ENCODE measurements at places on chromosomes 5 and 9.

GRCh38 chr5:87499478-87500410, 87.0 kb upstream of the CCNH start:
- peak; percentile 30 for DNase-seq

DNA sequence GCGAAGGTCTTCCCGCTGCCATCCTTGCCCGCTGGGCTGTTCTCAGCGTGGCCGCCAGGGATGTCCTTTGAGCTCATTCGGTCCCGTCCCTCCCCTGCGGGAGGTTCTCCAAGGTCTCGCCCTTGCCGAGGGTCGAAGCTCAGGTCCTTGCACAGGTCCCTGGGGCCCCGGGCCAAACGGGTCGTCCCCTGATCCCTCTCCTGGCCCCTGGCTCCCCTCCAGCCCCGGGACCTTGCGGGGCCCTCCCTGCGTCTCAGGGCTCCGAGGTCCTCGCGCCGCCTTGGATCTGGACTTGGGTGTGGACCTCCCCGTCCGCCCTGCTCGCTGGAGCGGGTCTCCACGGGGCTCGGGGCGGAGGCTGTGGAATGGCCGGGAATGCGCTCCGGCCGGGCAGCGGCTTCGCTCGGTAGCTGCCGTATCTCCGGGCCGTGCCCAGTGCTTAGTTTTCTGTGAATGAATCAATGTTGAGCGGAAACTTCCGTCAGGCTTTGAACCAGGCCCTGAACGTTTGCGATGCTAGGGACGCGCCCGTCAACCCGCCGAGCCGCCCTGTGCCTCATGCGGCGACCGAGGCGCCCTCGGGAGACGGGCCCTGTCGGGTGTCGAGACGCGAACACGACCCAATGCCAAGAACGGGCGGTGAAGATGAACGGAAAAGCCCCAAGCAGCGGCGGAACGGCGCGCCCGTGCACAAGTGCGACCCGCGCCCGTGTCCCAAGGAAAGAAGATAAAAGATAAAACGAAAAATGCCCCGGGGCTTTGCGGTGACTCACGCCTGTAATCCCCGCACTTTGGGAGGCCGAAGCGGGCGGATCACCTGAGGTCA, 780 bp downstream of the RNU6ATAC start:
- DNase-seq = no peak

GRCh38 chr9:93587284-93587650, 10.9 kb downstream of the PHF2 start:
- DNase-seq = no peak

GRCh38 chr5:103808464-103809106, 246.0 kb upstream of the NUDT12 start:
- peak; percentile 87 for DNase-seq

- DNase-seq = peak; percentile 14
Measured at GRCh38 chr9:18122171-18122570, 351.8 kb upstream of the ADAMTSL1 start.

- no peak for DNase-seq
Measured at GRCh38 chr5:114857941-114858551, 311.7 kb downstream of the TRIM36 start.

GRCh38 chr9:115115117-115115880, 2.7 kb downstream of the TNC start:
- no peak for DNase-seq

GRCh38 chr5:74429495-74429894, 211.0 kb downstream of the ENC1 start:
- DNase-seq = no peak

GRCh38 chr5:132688536-132689339, 14.9 kb downstream of the IL4 start:
- DNase-seq = no peak

DNA sequence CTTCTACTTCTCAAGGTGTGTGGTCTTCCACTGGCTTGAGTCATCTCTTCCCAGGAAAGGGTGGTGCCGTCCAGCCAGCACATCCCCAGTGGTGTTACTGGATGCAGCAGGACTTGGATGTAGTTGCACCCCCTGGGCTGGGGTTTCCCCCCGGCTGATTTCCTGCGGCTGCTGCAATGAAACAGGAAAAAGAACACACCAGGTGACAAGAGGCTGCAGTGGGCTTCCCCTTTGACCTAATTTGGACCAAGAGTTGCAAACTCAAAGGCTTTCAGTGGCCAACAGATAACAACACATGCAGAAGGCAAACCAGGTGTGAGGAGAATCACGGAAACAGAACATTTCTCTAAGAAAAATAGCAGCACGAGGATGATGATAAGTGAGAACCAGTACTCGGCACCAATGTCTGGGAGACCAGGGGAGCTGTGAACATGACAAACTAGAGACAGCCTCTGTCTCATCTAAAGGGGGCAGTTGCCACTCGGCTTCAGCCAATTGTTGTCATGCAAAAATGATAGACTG, 83.7 kb downstream of the PDE6A start:
- no peak for DNase-seq

GRCh38 chr9:134895097-134895496, 14.5 kb downstream of the FCN2 start:
- no peak for DNase-seq

DNA sequence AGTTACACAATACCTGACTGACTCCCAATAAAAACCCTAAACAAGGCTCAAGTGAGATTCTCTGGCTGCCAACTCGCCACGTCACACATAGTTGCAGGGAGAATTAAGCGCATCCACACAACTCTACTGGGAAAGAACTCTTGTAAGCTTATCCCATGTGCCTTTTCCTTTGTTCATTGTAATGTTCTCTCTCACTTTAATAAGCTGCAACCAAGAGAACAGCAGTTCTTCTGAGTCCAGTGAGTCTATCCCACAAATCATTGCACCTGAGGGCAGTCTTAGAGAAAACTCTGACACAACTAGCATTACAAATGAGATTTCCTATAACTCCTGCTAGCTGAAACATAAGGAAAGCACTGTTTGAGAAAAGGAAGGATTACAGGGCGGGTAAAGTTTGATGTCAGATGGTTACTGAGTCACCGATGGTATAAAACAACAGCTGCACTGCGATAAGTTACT, 27.4 kb downstream of the CENPK start:
- no peak for DNase-seq

GRCh38 chr5:9361835-9362234, 184.0 kb downstream of the SEMA5A start:
- peak; percentile 58 for DNase-seq

DNA sequence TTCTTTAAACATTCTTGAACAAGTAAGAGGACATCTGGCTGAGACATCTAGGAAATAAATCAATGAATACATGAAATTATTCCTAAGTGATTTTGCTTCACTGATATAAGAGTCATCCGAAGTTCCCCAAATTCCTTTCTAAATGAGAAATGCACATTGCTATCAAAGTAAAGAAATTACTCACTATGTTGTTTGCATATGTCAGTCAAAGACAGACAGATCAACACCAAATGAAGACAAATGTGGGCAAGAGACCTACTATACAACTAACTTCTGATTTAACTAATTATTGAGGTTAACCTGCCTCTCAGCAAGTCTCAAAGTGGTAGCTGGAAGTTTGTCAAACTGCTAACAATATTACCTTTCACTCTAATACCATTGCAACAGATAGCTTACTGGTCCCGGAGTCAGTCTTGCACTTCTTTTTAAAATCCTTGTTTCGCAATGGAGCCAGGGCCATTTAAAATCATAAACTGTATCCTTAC, 13.2 kb downstream of the TUT7 start:
- no peak for DNase-seq

- no peak for DNase-seq
Measured at GRCh38 chr5:82367930-82368329, 89.8 kb upstream of the RPS23 start.

GRCh38 chr9:128431207-128431606, 10.6 kb downstream of the CERCAM start:
- no peak for DNase-seq

DNA sequence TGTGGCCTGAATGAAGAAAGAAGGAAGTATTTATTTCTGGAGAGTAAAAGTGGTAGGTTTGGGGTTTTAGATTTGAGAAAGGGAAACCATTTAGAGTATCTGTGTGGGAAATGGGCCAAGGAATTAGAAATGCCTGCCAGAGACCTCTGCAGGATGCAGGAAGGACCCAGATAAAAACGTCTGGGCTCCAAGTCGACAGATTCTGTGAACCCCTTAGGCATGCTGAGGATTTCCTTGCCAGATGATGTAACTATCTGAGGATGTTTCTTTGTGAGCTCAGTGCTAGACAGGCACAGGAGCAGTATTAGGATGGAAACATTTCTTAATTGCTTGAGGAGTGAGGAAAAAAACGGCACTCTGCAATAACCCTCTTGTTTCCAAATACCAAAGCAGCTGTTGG, 251.8 kb upstream of the DMRT1 start:
- DNase-seq = no peak

GRCh38 chr9:133377721-133378216, 1.6 kb downstream of the STKLD1 start:
- DNase-seq = peak; percentile 66

DNA sequence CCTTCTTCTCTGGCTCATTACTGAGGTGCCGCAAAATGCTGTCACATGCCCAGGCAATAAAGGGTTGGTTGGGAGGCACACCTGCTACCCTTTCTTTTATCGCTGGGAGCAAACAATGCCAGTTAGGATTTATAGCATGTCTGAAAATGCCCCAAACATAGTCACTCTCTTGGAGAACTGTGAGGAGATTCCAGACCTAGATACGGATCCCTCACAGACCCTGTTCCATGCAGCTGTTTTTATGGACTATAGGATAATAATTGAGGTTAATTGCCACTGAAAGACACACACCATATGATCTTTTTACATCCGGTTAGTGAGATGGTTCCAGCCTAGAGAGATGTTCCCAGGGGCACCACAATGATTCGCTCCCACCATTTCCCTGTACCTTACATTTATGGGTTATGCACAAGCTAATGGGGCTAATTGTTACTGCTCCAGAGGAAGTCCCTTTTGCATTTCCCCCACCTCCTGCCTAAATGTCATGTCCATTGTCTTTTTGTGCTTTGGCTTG, 318.1 kb downstream of the PIK3R1 start:
- no peak for DNase-seq

GRCh38 chr9:6708732-6709131, 49.0 kb upstream of the KDM4C start:
- DNase-seq = no peak

GRCh38 chr5:150184990-150185912, 4.6 kb upstream of the SLC6A7 start:
- DNase-seq = no peak

GRCh38 chr5:138605254-138605972, 30.2 kb upstream of the HSPA9 start:
- DNase-seq = no peak

DNA sequence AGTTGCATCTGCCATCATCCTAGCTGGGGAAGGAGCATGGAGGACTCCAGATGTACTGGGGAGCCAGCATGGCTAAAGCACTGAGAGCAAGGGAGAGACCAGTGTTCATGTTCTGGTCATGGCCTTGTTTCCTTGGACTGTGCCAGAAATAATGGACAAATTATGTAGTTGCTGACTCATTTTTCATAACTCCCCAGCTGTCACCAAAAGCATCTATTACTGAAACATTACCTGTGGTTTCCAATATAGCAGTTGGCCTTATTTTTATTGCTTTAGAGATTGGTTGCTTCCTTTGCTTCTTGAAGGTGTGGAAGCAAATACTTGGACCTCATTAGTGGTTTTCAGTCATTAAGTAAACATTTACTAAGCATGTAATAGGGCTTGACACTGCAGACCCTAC, 11.3 kb downstream of the RALGPS1 start:
- no peak for DNase-seq

GRCh38 chr5:80193401-80193800, 62.4 kb downstream of the SERINC5 start:
- no peak for DNase-seq

GRCh38 chr5:39113354-39113953, 39.3 kb upstream of the RICTOR start:
- no peak for DNase-seq

DNA sequence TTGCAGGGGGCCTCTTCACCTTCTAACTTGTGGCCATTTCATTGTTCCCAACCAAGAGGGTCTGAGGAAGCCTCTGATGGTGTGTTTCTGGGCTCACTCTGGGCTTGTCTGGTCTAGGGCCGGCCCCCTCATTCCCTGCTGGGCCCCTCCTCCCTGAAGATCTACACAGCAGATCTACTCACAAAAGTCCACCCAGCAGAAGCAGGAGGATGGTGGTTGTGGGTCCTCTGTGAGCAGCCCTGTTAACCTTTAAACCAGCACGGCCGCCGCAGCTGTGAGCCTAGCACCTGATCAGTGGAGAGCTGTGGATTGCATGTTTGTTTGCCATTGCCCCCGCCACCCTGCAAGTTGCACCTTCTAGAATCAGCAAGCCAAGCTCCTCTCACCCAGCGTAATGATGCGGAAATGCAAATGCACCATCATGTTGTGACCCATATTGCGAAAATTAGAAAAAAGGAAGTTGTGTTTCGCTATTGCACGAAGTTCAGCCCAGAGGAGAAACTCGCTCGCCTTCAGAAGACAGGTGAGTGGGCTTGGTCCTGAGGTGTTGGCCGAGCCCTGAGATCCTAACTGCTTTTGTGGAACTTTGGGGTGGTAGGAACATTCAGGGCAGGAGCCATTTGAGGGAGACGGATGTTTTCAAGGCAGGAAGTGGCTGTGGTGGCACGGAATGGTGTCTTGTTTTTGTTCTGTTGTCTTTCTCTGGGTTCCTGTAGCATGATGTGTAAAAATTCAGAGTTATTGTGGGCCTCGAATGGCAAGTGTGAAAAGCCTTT, 16.7 kb downstream of the FGD3 start:
- no peak for DNase-seq

DNA sequence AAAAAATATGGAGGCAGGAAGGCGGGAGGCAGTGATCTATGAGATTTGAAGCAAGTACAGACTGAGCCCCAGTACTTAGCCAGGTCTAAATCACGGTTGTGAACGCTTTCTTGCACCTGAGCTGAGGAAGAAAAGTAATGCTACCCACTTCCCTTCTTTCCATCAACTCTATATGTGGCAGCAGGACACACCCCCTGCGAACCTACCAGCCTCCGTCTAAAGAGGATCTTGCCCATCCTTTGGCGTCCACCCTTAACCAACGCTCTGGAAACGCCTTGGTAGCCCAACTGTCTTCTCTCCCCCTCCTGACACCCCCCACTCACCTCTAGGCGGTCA, 545 bp downstream of the HMGCS1 start:
- no peak for DNase-seq

- DNase-seq = no peak
Measured at GRCh38 chr9:121318631-121319382, 50.8 kb downstream of the GSN start.

DNA sequence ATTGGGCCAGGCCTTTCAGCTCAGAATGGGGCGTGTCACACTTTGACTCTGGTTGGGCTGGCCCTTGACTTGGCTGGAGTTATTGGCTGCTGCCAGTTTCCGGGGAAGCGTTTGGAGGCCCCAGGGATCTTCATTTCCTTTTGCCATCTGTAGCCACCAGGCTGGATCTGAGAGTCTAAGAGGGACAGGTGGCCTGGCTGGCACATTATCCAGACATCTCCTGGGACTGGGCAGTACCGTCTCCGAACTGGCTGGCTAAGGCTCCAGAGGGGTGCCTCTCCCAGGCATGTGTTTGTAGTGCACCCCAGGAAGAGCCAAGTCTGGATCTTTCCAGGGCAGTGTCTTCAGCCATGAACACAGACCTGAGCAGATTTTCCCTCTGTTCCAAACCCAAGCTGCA, 9.7 kb upstream of the JADE2 start:
- no peak for DNase-seq

- DNase-seq = no peak
Measured at GRCh38 chr5:73603998-73604397, 22.0 kb upstream of the ARHGEF28 start.

Data from RKO (cell line).